ENCODE measurements at places on chromosomes 3 and 15. TPM values are rescaled to one million over a fixed set of nuclear protein-coding genes. Genes with fewer than 3 reads are reported as not detected.
A peak's percentile ranks its signal among the peaks of the same experiment; 100 is the strongest.

Gene SIAH2
- total RNA-seq: 74.9 TPM

Gene TERC
- total RNA-seq: 11.5 TPM

Gene RETNLB
- not detected for total RNA-seq

Gene IL17RB
- total RNA-seq: 1.1 TPM

Gene TEX55
- total RNA-seq: not detected

Gene RPP14
- 15.4 TPM for total RNA-seq

Gene PLSCR5
- total RNA-seq: not detected

Gene PPM1L
- 2.2 TPM for total RNA-seq

Gene PRR20G
- total RNA-seq: not detected

DNA sequence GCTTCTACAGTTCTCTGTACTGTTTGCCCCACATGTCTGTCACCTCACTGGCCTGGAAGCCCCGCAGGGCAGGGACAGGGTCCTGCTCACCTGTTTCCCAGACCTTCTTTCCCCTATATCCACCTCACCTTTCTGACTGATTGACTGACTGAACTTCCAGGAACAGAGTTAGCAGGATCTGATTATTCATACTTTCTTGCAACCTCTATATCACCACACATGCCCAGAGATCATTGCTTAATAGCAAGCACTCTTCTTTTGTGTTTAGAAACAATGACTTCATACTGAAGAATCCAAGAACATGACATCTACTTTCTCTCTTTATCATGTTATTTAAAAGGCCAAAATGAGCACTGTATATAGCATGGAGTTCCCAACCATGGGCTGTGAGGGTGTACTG, 18.0 kb upstream of the CLEC3B start:
- no peaks in the 10 kb centered on the region for H3K27me3 ChIP-seq
- peaks cover 63% of the 10 kb centered on the region for H3K36me3 ChIP-seq
- peaks cover 31% of the 10 kb centered on the region for H3K4me1 ChIP-seq
- no peak overlapping the region for H3K27ac ChIP-seq
- no peak overlapping the region for H3K4me3 ChIP-seq

DNA sequence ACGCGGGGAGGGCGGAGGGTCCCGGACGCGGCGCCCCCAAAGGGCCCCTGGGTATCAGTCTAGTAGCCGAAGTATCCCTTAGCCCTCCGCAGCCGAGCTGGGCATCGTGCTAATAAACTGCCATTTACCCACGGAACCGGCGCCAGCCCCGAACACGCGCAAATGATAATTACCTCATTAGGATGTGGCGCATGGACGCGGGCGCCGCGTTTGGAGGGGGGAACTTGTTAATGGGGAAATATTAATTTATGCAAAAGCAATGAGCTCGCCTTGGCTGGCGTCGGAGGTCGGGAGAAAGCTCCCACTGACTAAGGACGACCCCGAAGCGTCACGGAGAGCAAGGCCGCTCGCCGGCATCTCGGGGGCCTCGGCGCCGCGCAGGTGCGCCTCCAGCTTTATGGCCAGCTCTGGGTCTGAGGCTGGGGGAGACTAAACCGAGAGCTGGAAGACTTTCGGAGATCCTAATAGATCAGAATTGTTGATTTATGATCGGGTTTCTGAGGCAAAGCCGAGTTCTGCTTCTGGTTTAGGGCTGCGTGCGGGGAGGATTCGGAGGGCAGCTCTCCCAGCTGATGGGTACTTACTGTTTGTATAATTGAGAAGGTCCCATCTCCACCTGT, 474 bp upstream of the FEZF2 start:
- no peaks in the 10 kb centered on the region for H3K36me3 ChIP-seq
- H3K27me3 ChIP-seq: peaks cover 71% of the 10 kb centered on the region
- H3K27ac ChIP-seq: no peak overlapping the region
- no peak for DNase-seq

DNA sequence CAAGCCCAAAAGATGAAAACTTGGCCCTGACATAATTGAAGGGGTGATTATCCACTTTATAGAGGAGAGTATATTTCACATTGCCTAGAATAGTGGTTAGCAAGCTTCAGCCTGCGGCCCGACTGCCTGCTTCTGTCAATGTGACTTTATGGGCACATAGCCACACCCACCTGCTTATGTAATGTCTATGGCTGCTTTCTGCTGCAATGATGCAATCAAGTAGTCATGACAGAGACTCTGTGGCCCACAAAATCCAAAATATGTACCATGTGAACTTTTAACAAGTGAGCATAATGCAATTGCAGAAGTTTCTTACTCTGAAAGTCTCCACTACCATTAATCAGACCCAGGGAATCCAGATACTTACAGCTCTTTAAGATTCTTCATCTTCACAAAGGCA, 103.1 kb downstream of the LRIG1 start:
- peak overlapping the region; percentile 47 for H3K27ac ChIP-seq
- no peak overlapping the region for H3K4me3 ChIP-seq
- no peaks in the 10 kb centered on the region for H3K27me3 ChIP-seq
- peaks cover 26% of the 10 kb centered on the region for H3K4me1 ChIP-seq
- DNase-seq: no peak

DNA sequence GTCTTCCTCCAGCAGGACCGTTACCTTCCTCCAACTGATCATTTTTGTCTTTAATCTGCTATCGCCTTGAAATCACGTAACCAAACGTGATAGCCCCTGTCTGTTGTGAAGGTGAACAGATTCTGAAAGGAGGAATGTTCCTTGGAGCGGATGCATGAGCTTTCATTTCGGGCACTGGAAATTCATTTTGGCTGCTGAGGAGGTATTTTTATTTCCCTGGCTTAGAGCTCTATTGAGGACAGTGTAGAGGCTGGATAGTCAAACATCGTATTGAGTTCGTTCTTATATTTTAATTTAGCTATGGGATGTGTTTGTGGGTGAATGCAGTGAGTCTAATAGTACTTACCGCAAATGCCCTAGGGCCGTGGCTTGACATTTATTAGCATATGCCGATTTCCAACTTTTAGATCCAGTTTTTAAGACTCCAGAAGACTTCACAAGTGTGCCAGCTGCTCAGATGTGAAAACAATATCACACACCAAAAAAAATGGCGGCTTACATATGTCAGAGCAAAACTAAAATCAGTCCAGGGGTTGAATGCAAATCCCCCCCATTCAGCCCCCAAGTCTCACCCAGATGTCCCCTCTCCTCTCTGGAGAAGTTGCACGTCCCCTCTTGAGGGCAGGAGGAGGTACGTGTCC, 22.1 kb downstream of the CPN2 start:
- no peaks in the 10 kb centered on the region for H3K36me3 ChIP-seq
- no peak overlapping the region for H3K27ac ChIP-seq
- H3K27me3 ChIP-seq: peaks cover 20% of the 10 kb centered on the region
- no peak for DNase-seq

DNA sequence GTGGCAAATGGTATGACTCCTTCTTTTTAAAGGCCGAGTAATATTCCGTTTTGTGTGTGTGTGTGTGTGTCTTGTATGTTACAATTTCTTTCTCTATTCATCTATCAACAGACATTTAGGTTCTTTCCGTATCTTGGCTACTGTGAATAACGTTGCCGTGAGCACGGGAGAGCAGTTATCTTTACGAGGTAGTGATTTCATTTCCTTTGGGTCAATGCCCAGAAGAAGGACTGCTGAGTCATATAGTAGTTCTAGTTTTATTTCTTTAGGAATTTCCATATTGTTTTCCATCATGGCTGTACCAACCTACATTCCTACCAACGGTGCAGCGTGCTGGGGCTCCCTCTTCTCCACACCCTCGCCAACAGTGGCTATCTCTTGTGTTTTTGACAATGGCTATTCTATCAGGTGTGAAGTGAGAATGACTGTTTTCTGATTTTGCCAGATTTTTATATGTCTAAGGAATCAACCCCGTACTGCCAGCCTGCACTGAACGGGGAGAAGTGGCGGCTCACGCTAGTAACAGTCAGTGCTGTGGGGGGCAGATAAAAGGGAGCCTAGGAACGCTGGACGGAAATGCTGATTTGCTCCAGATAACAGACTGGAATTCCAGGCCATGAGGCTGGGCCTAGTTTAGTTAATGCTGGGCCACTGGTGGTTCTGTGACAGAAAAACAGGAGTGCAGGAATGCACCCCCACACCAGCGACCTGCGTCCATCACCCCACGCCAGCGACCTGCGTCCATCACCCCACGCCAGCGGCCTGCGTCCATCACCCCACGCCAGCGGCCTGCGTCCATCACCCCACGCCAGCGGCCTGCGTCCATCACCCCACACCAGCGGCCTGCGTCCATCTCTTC, 168.1 kb downstream of the XXYLT1 start:
- H3K36me3 ChIP-seq: no peaks in the 10 kb centered on the region
- H3K4me1 ChIP-seq: peaks cover 4% of the 10 kb centered on the region
- no peaks in the 10 kb centered on the region for H3K27me3 ChIP-seq
- H3K4me3 ChIP-seq: no peak overlapping the region

- H3K4me3 ChIP-seq: no peak overlapping the region
- peaks cover 17% of the 10 kb centered on the region for H3K27me3 ChIP-seq
- no peak for DNase-seq
- no peaks in the 10 kb centered on the region for H3K36me3 ChIP-seq
These were observed 38.6 kb upstream of the SPSB4 start for GRCh38 chr3:141012571-141012970.

DNA sequence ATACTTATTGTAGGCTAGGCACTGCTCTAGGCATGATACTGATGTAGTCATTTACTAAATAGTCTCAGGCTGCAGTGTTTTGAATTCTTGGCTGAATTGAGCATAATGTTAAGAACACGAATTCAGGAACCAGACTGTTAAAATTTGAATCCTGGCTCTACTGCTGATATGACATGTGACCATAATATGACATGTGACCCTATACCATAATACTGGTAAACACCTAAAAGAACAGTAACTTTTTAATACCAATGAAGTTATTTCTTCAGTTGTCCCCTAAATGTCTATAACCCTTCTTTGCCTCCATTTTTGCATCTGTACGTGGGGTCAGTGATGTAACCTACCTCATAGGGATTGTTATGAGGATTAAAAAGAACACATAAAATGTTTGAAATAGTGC, 18.1 kb downstream of the TBC1D23 start:
- no peaks in the 10 kb centered on the region for H3K27me3 ChIP-seq
- peaks cover 2% of the 10 kb centered on the region for H3K36me3 ChIP-seq
- no peak for DNase-seq
- H3K27ac ChIP-seq: no peak overlapping the region
- no peak overlapping the region for H3K4me3 ChIP-seq

- peaks cover 5% of the 10 kb centered on the region for H3K4me1 ChIP-seq
- no peak overlapping the region for H3K27ac ChIP-seq
- H3K27me3 ChIP-seq: no peaks in the 10 kb centered on the region
- no peak overlapping the region for H3K4me3 ChIP-seq
- DNase-seq: no peak
These were observed 606.8 kb upstream of the TBL1XR1 start for GRCh38 chr3:177804032-177804431.

DNA sequence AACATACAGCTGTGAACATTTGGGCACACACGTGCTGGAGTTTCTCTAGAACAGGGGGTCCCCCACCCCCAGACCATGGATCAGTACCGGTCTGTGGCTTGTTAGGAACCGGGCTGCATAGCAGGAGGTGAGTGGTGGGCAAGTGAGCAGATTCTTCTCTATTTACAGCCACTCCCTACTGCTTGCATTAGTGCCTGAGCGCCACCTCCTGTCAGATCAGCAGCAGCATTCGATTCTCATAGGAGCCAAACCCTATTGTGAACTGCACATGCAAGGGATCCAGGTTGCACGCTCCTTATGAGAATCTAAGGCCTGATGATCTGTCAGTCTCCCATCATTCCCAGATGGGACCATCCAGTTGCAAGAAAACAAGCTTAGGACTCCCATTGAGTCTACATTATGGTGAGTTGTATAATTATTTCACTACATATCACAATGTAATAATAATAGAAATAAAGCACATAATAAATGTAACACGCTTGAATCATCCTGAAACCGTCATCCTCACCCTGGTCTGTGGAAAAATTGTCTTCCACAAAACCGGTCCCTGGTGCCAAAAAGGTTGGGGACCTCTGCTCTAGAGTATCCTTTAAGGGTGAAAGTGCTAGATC, 25.8 kb downstream of the CHRM5 start:
- H3K4me1 ChIP-seq: no peaks in the 10 kb centered on the region
- no peak overlapping the region for H3K27ac ChIP-seq
- H3K4me3 ChIP-seq: no peak overlapping the region

- no peak for DNase-seq
- H3K36me3 ChIP-seq: peaks cover 6% of the 10 kb centered on the region
- no peaks in the 10 kb centered on the region for H3K27me3 ChIP-seq
- peaks cover 51% of the 10 kb centered on the region for H3K4me1 ChIP-seq
These were observed 53.4 kb downstream of the UBE2E1 start for GRCh38 chr3:23859012-23859743.

DNA sequence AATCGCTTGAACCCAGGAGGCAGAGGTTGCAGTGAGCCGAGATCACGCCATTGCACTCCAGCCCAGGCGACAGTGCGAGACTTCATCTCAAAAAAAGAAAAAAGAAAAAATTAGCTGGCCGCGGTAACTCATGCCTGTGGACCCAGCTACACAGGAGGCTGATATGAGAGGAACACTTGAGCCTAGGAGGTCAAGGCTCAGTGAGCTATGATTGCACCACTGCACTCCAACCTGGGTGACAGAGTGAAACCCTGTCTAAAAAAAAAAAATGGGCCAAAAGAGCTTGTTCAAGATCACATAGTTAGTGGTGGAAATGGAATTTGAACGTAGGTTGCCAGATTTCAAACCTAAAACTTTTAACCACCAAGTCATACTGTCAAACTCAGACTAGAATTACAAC, 46.2 kb upstream of the PPP4R2 start:
- H3K4me1 ChIP-seq: peaks cover 16% of the 10 kb centered on the region
- H3K27ac ChIP-seq: no peak overlapping the region
- H3K4me3 ChIP-seq: no peak overlapping the region
- no peak for DNase-seq
- no peaks in the 10 kb centered on the region for H3K36me3 ChIP-seq

GRCh38 chr3:49928481-49929017, 1.1 kb downstream of the MON1A start:
- no peak for DNase-seq
- H3K27ac ChIP-seq: no peak overlapping the region
- peaks cover 21% of the 10 kb centered on the region for H3K4me1 ChIP-seq
- H3K4me3 ChIP-seq: peak overlapping the region; percentile 79

GRCh38 chr15:89112341-89112971, 24.2 kb downstream of the ABHD2 start:
- H3K27me3 ChIP-seq: no peaks in the 10 kb centered on the region
- H3K36me3 ChIP-seq: peaks cover 14% of the 10 kb centered on the region
- no peak overlapping the region for H3K27ac ChIP-seq
- no peak for DNase-seq
- no peak overlapping the region for H3K4me3 ChIP-seq
- H3K4me1 ChIP-seq: peaks cover 33% of the 10 kb centered on the region
